ENCODE measurements at places on chromosomes 3 and 15.

- no peak for DNase-seq
Observed at GRCh38 chr15:63246691-63247469, 30.5 kb upstream of the APH1B start.

DNA sequence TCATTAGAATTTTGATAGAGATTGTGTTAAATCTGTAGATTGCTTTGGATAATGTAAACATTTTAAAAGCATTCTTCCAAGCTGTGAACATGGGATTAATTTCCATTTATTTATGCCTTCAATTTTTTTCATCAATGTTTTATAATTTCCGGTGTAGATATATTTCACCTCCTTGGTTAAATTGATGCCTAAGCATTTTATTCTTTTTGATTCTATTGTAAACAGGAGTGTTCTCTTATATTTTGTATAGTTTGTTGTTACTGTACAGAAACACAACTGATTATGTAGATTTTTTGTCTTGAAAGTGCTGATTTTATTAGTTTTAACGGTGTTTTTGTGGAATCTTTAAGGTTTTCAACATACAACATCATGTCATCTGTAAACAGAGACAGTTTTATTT lies 355.0 kb downstream of the EDEM1 start:
- no peak for DNase-seq

- DNase-seq: peak; percentile 45
Observed at GRCh38 chr3:185677146-185677829, 91.2 kb downstream of the SENP2 start.

- no peak for DNase-seq
Observed at GRCh38 chr3:136074546-136075170, 109.1 kb downstream of the PPP2R3A start.

- no peak for DNase-seq
Observed at GRCh38 chr3:64179249-64179648, 46.0 kb downstream of the PRICKLE2 start.

DNA sequence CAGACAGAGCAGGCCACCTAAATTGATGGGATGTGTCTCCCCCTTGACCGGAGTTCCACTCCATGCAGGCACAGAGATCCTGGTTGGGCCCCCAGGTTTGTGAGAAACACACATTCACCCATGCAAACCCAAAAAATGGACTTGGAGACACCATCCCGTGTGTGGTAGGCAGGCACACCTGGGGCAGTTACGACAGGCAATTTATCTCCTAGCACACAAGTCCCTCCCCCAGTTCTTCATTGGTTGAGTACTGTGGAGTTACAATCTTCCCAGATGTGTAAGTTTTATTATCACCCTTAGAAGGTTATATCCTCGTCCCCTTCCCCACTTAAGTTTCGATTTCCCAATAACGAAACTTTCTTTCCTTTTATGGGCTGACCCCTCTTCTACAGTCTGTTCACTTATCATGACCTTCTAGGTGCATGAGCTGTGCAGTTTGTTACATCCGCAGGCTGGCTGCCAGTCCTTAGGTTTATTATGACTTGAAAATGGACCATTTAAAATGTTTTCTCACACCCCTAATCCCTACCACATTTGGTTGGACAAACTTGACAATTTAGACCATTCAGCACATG lies 27.3 kb downstream of the ARL8B start:
- no peak for DNase-seq

GRCh38 chr15:81752546-81752942 lies 293.3 kb downstream of the MEX3B start:
- DNase-seq: no peak

DNA sequence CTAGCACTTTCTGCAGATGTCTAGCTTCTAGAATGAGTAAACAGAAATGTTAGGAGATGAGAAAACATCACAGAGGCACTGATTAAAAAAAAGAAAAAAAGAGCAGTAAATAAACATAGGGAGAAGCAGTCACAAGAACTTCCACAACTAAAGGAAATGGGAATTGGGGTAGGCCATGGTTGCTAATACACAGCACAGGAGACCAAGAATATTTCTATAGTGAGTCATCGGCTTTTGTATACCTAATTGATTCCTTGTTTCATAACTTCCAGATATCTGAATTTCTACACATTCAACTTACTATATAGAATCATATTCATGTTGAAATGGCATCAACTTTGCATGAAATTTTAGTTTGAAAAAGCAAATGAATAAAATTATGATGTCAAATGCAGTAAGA lies 47.3 kb upstream of the TCF12 start:
- DNase-seq: no peak

DNA sequence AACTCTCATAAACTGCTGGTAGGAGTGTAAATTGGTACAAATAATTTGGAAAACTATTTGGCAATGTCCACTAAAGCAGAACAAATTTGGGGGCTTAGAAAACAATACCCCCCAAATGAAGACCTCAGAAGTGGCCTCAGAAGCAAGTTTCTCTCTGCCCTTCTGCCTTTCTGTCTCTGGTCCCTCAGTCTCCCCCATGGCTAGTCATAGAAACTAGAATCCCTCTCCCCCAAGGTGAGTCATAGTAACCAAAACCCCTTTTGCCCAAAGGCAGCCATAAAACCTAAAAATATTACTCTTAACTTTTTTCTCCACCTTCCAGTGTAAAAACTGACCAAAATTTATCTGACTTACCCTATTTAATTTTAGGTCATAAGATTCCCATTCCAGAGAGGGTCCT lies 350.7 kb upstream of the LRRC3B start:
- no peak for DNase-seq

GRCh38 chr3:14458434-14459275 lies 56.2 kb downstream of the SLC6A6 start:
- no peak for DNase-seq

GRCh38 chr3:194330579-194330978 lies 20.5 kb downstream of the CPN2 start:
- DNase-seq: no peak

DNA sequence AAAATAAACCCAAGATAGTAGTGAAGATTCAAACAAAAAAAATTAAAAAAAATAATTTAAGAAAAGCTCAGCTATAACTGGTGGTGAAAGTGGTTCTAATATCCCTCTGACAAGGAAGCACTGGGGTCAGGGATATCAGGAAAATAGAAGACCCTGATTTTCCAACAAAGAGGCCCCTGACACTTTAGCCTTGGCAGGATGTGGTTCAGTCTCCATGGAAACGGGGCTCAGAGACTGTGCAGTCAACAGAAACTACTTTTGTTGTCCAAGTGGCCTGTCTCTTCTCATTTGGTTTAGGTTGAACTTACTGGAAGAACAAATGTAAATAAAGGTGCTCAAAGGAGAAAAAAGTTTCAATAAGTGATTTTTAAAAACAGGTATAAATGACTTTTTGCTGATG lies 27.2 kb downstream of the INTS14 start:
- no peak for DNase-seq

DNA sequence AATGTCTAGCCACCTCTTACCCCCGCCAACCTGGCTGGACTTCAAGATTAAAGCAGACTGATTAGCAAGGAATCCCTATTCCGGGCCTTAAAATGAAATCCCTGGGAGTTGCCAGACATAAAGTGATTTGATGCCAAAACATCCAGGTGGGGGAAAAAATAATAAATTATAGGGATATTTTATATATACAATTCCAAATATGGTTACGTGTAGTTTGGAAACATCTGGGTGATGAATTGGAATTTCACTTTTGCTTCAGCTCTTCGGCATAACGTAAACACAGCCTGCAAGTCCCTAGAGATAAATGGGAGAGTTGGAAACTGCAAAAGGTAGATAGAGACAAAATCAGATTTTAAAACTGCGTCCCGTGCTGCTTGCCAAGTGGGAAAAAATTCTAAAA lies 545.5 kb upstream of the MDFIC2 start:
- no peak for DNase-seq

DNA sequence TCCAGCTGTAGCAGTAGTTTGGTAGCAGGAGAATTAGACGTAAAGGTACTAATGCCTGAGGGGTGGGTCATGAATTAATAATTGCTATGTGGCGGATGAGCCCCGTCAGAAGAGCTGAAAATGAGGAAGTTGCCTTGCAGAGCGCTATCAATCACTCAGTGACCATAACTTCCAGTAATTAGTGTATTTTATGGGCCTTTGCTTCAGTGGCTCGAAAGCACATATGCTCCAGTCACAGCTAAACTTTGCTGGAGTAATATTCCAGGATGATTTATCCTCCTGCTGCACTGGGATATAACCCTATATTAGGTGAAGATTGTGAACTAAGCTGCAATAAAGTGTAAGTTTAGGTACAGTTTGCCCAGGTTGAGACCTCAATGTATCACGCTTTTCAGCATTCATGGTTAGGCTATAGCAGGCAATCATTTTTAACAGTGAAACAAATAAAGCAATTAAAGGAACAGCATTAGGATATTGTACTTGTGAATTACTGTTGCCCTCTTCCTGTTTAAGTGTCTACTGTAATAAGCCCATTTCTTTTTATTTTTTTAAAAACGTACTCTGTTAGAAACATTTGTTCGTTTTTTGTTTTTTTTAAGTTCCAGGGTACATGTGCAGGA lies 104.6 kb upstream of the SKOR1 start:
- DNase-seq: no peak

- no peak for DNase-seq
Observed at GRCh38 chr3:22386107-22386506, 635.1 kb upstream of the ZNF385D start.

DNA sequence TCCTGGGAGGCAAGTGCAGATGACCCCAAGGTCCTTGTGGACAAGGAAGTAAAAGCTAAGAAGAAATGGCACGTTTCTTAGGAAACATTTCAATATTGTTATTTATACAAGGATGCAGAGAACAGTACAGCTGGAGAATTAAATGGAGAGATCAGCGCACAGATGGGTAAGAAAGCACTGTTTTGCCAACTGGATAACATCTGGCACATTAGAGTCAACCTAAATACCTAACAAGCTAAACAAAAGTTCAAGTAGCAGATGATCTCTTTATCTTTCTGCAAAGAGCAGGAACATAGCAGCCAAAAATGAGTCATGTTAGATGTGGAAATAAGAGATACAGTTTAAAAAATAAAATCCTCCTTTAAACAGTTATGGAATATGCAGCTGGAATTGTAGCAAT lies 15.7 kb upstream of the DPPA4 start:
- DNase-seq: no peak

DNA sequence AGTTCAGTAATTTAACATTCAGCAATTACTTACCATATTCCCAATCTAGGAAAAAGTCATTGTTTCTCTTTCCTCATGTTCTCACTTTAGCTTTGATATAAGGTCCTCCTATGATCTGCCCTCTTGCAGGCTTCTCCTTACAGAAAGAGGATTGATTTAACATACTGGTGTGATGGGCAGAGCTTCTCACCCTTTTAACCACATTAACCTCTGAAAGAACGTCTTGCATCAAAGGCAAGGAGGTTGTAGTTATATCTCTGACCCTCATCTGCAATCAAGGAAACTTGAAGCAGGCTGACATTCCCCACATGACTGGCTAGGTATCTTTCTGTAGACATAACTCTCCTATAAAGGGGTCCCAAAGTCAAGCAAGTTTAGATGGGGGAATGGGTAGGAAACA lies 39.5 kb downstream of the BTLA start:
- no peak for DNase-seq

GRCh38 chr15:85312929-85313331 lies 67.5 kb upstream of the AKAP13 start:
- no peak for DNase-seq

DNA sequence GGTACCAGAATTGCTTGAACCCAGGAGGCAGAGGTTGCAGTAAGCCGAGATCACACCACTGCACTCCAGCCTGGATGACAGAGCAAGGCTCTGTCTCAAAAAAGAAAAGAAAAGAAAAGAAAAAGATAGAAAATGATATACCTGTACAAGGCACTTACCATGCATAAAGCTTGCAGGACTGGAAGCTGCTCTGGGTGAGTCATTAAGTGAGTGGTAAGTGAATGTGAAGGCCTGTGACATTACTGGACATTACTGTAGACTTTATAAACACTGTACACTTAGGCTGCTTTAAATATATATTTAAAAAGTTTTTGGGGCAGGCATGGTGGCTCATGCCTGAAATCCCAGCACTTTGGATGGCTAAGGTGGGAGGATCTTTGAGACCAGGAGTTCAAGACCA lies 99.2 kb downstream of the SLMAP start:
- no peak for DNase-seq

GRCh38 chr15:69631978-69632377 lies 179.4 kb downstream of the RPLP1 start:
- no peak for DNase-seq

GRCh38 chr15:54659646-54660045 lies 537.1 kb downstream of the RSL24D1 start:
- no peak for DNase-seq

DNA sequence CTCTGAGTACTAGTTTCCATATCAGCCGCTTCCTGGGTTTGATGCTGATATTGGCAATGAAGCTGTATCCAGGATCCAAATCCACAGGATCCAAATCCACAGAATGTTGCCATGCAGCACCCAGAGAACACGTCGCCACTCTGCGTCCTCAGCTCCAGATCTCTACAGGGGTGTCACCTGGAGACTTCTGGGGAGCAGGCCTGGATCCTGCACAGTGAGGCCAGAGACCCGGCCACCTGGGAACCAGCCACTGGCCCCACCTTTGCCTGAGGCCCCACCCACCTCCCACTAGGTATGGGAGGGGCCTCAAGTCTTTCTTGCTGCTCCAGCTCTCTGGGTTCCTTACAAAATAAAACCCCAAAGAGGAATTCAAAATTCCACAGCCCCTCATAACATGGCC lies 123.9 kb downstream of the LRRK1 start:
- DNase-seq: no peak

GRCh38 chr3:14222900-14223594 lies 44.4 kb downstream of the LSM3 start:
- no peak for DNase-seq

DNA sequence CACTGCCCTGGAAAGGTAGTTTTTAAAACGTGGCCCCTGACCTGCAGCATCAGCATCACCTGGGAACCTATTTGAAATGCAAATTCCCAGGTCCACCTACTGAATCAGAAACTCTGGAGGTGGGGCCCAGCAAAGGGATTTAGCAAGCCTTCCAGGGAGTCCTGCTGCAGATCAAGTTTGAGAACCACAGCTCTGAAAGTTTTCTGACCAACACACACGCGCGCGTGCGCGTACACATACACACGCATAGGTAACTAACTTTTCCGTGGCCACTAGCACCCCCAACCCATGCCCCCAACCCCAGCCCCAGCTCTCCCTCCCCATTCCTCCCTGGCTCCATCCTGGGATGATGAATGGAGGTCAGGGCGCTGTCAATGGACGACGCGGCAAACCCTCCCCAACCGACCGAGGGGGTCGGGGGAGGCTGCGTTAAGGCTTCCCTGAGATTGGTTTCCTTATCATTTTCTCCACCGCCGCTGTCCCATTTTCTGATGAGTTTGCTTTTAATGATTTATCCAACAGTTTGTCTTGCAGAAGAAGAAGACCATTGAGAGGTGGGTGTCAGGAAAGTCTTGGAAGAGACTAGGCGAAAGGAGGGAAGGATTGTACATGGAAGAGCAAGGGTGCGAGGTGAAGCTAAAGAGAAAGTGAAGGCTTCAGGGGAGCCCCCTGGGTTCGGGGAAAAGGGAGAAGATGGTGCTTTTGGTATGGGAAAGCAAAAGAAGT lies 590 bp upstream of the BOC start:
- no peak for DNase-seq

GRCh38 chr3:152769523-152769922 lies 65.4 kb upstream of the P2RY1 start:
- DNase-seq: no peak
